NCI-H1694 (cell line): ENCODE measurements at places on chromosomes 5 and 9.

GRCh38 chr9:121199921-121200320, 1.7 kb downstream of the RAB14 start:
- no peak for DNase-seq

GRCh38 chr5:95087816-95088317, 197.0 kb downstream of the MCTP1 start:
- DNase-seq: no peak

- no peak for DNase-seq
These were observed 51.9 kb upstream of the RNF38 start for GRCh38 chr9:36451949-36452348.

GRCh38 chr5:56303511-56303910, 70.4 kb upstream of the ANKRD55 start:
- DNase-seq: no peak

GRCh38 chr9:99154356-99154755, 49.4 kb downstream of the TGFBR1 start:
- no peak for DNase-seq

- DNase-seq: no peak
These were observed 109.2 kb downstream of the SH3TC2 start for GRCh38 chr5:148953711-148954110.

- DNase-seq: no peak
These were observed 145.4 kb upstream of the SHB start for GRCh38 chr9:38214432-38214831.

DNA sequence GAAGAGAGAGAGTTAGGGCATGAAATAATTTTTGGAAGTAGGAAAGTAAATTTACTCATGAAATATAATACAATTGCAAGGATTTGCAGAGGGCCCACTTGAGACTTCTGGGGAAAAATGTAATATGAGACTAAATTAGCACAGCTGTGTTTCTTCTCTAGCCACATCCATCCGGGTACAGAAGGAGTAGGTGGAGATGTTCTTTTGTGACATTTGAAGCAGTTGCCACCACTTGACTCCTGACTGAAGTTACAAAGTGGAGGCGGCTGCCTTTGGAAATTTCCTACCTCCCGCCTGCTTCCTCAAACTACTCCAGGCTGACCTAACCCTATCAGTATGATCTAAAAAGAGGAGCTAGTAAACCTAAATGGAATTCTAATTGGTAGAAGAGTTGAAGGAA, 58.1 kb upstream of the SHISAL2B start:
- DNase-seq: no peak

GRCh38 chr5:178642351-178642909, 15.6 kb upstream of the CLK4 start:
- no peak for DNase-seq

DNA sequence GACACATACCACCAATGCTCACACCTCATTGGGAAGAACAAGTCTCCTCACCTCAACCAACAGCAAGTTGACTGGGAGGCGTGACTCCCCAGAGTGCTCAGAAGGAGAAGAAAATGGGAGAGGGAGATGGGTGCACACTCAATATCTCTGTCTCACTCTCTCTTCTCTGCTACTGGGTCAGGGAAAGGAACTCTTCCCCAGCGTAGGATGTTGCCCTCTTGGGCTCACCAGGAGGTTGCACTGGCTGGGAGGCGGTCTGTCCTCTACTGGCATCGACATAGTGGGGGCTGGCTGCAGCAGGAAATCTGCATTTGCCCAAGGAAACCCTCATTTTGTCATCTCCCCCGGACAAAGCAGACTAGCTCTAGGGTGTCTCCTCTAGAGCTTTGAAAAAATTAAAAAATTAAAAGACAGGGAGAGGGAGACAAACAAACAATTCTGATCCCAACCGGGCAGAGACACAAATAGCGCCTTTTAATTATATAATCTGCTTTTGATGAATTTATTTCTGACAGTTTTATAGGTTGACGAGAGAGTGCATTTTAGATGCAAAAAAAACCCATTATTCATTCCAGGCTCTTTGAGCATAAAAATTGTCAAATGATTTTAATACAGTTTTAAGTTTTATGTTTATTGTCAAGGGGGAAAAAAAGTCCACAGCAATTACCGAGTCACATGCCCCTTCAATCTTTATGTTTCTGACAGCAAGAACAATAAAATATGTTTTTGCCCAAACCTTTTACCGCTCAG, 179.3 kb upstream of the MVB12B start:
- no peak for DNase-seq
